ENCODE measurements at places on chromosomes 4 and X. TPM values are rescaled to one million over a fixed set of nuclear protein-coding genes. Genes with fewer than 3 reads are reported as not detected.

GRCh38 chrX:21659320-21659719, 1.2 kb upstream of the KLHL34 start:
- DNase-seq = no peak

NOX1 gene
- not detected for total RNA-seq

GRCh38 chrX:12548341-12548740, 242.9 kb upstream of the PRPS2 start:
- no peak for DNase-seq

GRCh38 chr4:100938698-100939097, 408.6 kb downstream of the PPP3CA start:
- DNase-seq = no peak

DNA sequence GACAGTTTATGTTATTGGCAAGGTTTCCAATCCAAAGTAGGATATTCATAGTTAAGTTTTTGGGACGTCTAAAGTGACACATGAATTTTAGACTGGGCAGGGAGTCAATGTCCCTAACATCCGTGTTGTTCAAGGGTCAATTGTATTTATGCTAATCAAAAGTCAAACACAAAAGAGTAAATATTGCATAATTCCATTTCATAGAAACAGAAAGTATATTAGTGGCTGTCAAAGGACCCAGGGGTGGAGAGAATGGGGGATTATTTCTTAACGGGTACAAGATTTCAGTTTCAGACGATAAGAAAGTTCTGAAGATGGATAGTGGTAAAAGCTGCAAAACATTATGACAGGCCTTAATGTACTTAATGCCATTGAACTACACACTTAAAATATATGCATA, 971.8 kb upstream of the AGA start:
- DNase-seq = no peak

DNA sequence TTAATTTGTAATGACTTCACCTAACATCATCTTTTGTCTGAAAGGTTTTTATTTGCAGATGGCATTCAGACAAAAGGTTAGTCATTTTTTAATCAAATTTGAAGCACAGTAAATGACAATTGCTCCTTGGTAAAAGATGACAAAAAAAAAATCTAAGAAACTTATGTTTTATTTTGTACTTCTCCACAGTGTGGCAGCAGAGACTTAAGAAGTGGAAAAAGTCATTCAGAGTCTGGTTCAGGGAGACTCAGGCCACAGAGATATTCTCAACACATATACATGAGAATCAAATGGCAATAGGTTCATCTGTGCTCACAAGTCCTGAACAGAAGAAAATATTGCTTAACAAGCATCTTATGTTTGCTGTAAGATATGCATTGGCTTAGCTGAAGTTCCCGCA, 436.2 kb downstream of the KCNIP4 start:
- DNase-seq = no peak

DUSP21 gene
- not detected for total RNA-seq

Measured in aorta (tissue), 5 donors.